ENCODE measurements at places on chromosomes 2 and 18.

- H3K4me1 ChIP-seq, result no peaks in the 10 kb centered on the region
- no peaks in the 10 kb centered on the region for H3K27me3 ChIP-seq
- H3K4me3 ChIP-seq, result no peak overlapping the region
- no peak overlapping the region for H3K27ac ChIP-seq
- no peaks in the 10 kb centered on the region for H3K36me3 ChIP-seq
These were observed 849.9 kb downstream of the RNF144A start for GRCh38 chr2:7766978-7767565.

DNA sequence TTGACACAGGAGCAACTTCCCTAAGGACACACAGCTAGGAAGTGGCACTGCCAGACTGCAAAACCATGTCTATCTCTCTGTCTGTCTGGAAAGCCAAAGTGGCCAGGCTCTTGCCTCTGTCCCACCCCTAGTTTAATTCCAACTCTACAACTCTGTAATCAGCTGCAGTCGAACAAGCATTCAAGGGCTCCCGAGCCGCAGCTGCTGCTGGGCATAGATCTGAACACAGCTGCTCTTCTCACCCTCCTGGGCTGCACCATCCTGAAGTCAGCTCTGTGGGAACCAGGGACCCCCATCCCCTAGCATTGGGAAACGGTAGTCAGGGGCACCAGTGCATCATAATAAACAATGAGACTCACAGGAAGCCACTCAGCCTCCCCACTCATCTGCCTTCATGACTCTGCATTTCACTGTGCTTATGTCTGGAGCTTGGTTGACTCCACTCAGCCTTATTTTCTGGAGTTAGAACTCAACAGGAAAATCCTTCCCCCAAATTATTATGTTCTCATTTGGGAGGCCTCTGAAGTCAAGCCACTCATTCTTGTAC is 44.4 kb upstream of the TMEM163 start:
- no peaks in the 10 kb centered on the region for H3K36me3 ChIP-seq
- H3K27me3 ChIP-seq, result no peaks in the 10 kb centered on the region
- no peak overlapping the region for H3K4me3 ChIP-seq
- H3K27ac ChIP-seq, result no peak overlapping the region

GRCh38 chr2:164896226-164896625 is 54.6 kb upstream of the COBLL1 start:
- H3K36me3 ChIP-seq, result no peaks in the 10 kb centered on the region
- no peak overlapping the region for H3K4me3 ChIP-seq
- no peaks in the 10 kb centered on the region for H3K27me3 ChIP-seq
- DNase-seq, result no peak
- H3K4me1 ChIP-seq, result no peaks in the 10 kb centered on the region

DNA sequence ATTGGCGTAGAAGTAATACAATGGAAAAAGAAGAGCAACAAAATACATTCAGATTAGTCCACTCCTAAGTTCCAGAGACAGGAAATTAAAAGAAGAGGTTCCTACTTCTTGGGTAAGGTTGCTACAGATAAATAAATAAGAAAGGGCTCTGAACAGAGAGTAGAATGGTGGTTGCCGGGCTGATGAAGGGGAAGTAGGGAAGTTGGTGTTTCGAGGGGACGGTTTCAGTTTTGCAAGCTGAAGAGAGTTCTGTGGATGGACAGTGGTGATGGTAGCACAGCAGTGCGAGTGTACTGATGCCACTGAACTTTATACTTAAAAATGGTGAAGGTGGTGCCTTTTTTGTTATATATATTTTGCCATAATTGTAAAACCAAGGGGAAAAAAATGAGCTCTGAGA is 48.2 kb downstream of the CABYR start:
- no peak overlapping the region for H3K4me3 ChIP-seq
- H3K27ac ChIP-seq, result no peak overlapping the region
- no peaks in the 10 kb centered on the region for H3K4me1 ChIP-seq
- no peak for DNase-seq
- no peaks in the 10 kb centered on the region for H3K36me3 ChIP-seq
- H3K27me3 ChIP-seq, result no peaks in the 10 kb centered on the region

DNA sequence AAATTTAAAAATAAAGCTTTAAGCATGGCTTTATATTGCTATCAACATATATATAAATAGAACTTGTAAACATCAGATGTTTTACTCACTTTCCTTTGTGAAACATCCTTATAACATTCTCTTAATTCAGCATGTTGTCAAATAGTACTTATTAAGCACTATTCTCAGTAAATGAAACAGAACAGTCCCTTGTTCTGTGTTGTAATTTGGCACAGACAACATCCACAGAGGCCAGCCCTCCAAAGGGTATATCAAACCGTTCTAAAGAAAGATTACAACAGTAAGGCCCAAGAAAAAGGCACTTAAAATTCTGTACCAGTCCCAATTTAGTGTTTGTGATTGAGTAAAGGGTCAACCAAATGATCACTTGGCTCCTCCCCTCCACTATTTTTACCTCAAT is 46.0 kb downstream of the GAREM1 start:
- H3K4me1 ChIP-seq, result no peaks in the 10 kb centered on the region
- no peak overlapping the region for H3K4me3 ChIP-seq
- H3K27ac ChIP-seq, result no peak overlapping the region

- H3K36me3 ChIP-seq, result no peaks in the 10 kb centered on the region
- no peak overlapping the region for H3K4me3 ChIP-seq
- H3K4me1 ChIP-seq, result no peaks in the 10 kb centered on the region
- no peak overlapping the region for H3K27ac ChIP-seq
- no peak for DNase-seq
- no peaks in the 10 kb centered on the region for H3K27me3 ChIP-seq
These were observed 21.6 kb upstream of the LYPD1 start for GRCh38 chr2:132691556-132691955.

DNA sequence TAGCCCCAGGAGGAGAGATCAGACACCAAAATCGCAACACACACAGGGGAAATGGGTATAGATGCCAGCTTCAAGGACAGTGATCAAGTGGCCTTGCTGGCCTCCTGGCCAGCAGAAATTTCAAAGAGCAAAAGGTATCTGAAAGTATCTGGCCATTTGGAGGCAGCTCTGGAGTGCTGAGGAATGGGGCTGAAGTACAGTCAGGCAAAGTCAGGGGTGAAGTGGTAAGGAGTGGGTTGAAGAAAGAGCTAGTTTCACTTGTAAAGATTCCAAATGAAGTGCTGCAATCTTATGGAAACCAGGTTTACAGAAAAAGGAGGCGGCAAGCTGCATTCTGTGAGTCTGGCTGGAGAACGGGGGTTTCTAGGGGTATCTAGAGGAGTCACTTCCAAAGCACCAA is 19.2 kb upstream of the PCBP1 start:
- no peak for DNase-seq
- no peaks in the 10 kb centered on the region for H3K36me3 ChIP-seq
- H3K27me3 ChIP-seq, result no peaks in the 10 kb centered on the region
- H3K4me1 ChIP-seq, result peaks cover 41% of the 10 kb centered on the region

GRCh38 chr2:236706288-236706687 is 136.7 kb downstream of the ACKR3 start:
- no peaks in the 10 kb centered on the region for H3K36me3 ChIP-seq
- no peak overlapping the region for H3K27ac ChIP-seq
- DNase-seq, result no peak
- H3K27me3 ChIP-seq, result no peaks in the 10 kb centered on the region
- no peaks in the 10 kb centered on the region for H3K4me1 ChIP-seq
- H3K4me3 ChIP-seq, result no peak overlapping the region

DNA sequence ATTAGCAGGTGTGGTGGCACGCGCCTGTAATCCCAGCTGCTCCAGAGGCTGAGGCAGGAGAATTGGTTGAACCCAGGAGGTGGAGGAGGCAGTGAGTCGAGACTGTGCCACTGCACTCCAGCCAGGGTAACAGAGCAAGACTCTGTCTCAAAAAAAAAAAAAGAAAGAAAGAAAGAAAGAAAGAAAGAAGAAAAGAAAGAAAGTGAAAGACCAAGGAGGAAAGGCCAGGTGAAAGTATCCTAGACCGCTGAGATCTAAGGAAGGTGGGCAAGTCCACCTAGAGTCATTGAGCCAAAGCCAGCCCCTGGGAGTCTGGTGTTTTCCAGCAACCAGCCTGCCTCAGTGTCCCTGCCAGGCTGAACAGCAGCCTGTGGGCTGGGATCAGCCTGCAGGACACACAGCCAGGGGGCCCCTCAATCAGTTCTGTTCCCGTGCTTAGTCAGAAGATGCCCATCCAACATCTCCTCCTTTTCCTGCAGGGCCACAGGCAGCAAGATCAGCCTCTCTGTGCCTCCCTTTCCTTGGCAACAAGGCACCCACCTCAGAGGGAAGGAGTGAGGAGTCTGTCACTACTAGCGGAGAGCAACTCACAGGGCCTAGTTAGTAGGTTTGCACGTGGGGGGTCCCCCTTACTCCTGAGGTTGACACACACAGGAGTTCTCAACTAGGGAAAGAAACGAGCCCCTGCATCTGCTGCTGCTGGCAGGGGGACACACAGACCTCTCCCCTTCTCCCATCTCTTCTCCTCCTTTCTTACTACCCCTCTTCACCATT is 64.1 kb downstream of the SMAD7 start:
- H3K36me3 ChIP-seq, result no peaks in the 10 kb centered on the region
- H3K4me3 ChIP-seq, result no peak overlapping the region
- no peaks in the 10 kb centered on the region for H3K4me1 ChIP-seq
- H3K27ac ChIP-seq, result no peak overlapping the region
- no peak for DNase-seq

- H3K4me1 ChIP-seq, result no peaks in the 10 kb centered on the region
- no peaks in the 10 kb centered on the region for H3K36me3 ChIP-seq
- no peak overlapping the region for H3K4me3 ChIP-seq
- H3K27me3 ChIP-seq, result no peaks in the 10 kb centered on the region
These were observed 43.1 kb downstream of the TNS1 start for GRCh38 chr2:217959723-217960122.

GRCh38 chr18:45749918-45750689 is 26.1 kb downstream of the SLC14A1 start:
- no peak overlapping the region for H3K27ac ChIP-seq
- H3K27me3 ChIP-seq, result no peaks in the 10 kb centered on the region
- H3K36me3 ChIP-seq, result no peaks in the 10 kb centered on the region
- no peak for DNase-seq
- H3K4me3 ChIP-seq, result no peak overlapping the region

GRCh38 chr2:232521959-232522622 is 1.9 kb downstream of the PRSS56 start:
- H3K36me3 ChIP-seq, result no peaks in the 10 kb centered on the region
- peaks cover 10% of the 10 kb centered on the region for H3K4me1 ChIP-seq
- H3K4me3 ChIP-seq, result no peak overlapping the region
- DNase-seq, result peak; percentile 54
- peaks cover 22% of the 10 kb centered on the region for H3K27me3 ChIP-seq

DNA sequence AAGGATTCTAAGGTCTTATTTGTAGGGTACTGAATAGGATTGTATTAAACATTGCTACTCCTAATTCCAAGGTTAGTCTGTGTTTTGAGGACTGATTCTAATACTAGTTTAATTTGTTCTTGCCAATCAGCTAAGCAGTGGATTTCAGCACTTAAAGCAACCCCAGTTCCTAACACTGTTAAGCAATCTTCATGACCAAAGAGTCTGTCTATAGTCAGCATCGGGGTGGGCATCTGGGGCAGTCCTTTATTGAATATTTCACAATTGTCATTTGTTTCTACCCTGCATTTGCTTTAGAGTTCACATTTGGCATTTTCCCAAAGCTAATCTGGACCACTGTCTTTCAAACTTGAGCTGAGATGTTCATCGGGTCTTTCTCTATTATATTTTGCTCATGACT is 248.0 kb upstream of the TANK start:
- H3K36me3 ChIP-seq, result no peaks in the 10 kb centered on the region
- no peaks in the 10 kb centered on the region for H3K4me1 ChIP-seq
- no peak overlapping the region for H3K4me3 ChIP-seq
- no peaks in the 10 kb centered on the region for H3K27me3 ChIP-seq
- no peak overlapping the region for H3K27ac ChIP-seq

DNA sequence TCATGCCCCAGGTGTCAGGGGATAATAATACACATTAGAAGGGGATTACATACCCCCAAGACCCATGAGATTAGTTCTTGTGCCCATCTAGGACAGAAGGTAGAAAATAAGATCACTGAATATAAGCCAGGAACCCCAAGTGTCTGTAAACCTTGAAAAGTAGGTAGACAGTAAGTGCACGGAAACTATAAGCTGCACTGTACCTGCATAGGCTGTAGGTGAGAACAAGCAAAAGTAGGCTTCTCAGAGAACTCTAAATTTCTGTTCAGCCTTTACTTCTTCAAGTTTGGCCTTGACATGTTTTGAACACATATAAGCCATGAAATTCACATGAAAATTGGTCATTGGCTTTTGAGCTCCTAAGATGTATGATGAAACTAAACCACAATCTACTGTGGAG is 113.0 kb upstream of the FSIP2 start:
- H3K36me3 ChIP-seq, result no peaks in the 10 kb centered on the region
- no peak overlapping the region for H3K27ac ChIP-seq
- DNase-seq, result no peak
- H3K4me3 ChIP-seq, result no peak overlapping the region
- no peaks in the 10 kb centered on the region for H3K4me1 ChIP-seq
- no peaks in the 10 kb centered on the region for H3K27me3 ChIP-seq

- H3K4me1 ChIP-seq, result peaks cover 8% of the 10 kb centered on the region
- no peak overlapping the region for H3K27ac ChIP-seq
- no peak overlapping the region for H3K4me3 ChIP-seq
- no peak for DNase-seq
- no peaks in the 10 kb centered on the region for H3K27me3 ChIP-seq
- H3K36me3 ChIP-seq, result no peaks in the 10 kb centered on the region
These were observed 22.4 kb upstream of the PMAIP1 start for GRCh38 chr18:59877361-59877760.

DNA sequence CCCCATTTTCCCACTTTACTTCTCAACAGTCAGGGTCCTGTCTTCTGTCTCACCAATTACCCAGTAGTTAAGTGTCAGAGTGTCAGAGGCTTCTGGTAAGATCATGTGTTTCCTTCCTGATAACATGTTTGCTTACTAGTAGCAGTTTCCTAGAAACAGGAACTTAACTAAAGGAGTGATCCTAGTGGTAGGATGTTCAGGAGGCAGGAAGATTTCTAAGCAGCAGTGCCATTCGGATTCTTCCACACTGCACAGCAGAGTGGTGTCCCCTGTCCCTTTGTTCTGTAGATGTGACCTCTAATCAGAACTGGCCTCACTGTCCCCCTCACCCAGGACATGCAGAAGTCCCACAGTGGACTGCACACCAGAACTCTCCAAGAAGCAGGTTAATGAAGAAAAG is 221.8 kb upstream of the OSR1 start:
- H3K4me3 ChIP-seq, result no peak overlapping the region
- H3K4me1 ChIP-seq, result no peaks in the 10 kb centered on the region
- no peak for DNase-seq
- H3K27ac ChIP-seq, result no peak overlapping the region
- no peaks in the 10 kb centered on the region for H3K27me3 ChIP-seq

GRCh38 chr2:81901017-81901416 is 1596.5 kb upstream of the LRRTM1 start:
- H3K27ac ChIP-seq, result no peak overlapping the region
- H3K36me3 ChIP-seq, result no peaks in the 10 kb centered on the region
- H3K4me1 ChIP-seq, result no peaks in the 10 kb centered on the region
- no peak for DNase-seq

Data from CD8-positive, alpha-beta memory T cell (primary cell).